Kidney (tissue), 22 donors: ENCODE measurements at places on chromosomes 12 and 14. TPM values are rescaled to one million over a fixed set of nuclear protein-coding genes. Genes with fewer than 3 reads are reported as not detected.

SLC10A1 gene
- not detected for total RNA-seq

LHX5 gene
- not detected for total RNA-seq

DNA sequence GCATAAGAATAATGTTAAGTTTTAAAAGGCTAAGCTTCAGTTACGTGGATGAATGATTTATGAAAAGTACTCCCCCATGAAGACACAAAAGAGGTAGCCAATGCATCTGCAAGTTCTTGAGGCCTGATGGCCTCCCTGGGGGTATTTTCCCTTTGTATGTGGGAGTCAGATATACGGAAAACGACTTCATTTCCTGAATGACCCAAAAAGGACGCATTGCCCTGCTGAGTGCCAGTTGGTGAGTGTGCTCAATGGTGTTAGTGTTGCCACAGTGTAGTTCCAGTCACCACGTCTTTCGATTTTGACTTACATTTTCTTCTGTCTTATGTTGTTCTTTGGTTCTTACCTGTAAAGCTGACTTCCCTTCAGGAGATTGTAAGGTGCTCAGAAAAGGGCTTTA lies 8.0 kb downstream of the ETV6 start:
- no peak for DNase-seq
- H3K27me3 ChIP-seq, result no peaks in the 10 kb centered on the region
- H3K36me3 ChIP-seq, result no peaks in the 10 kb centered on the region
- H3K4me1 ChIP-seq, result no peaks in the 10 kb centered on the region
- no peak overlapping the region for H3K27ac ChIP-seq
- H3K4me3 ChIP-seq, result no peak overlapping the region

- H3K27me3 ChIP-seq, result no peaks in the 10 kb centered on the region
- no peaks in the 10 kb centered on the region for H3K4me1 ChIP-seq
- H3K4me3 ChIP-seq, result no peak overlapping the region
- no peak for DNase-seq
- H3K27ac ChIP-seq, result no peak overlapping the region
Observed at GRCh38 chr12:127957001-127957660, 309.8 kb upstream of the TMEM132C start.

CACNA2D4 gene
- total RNA-seq, result 7.3 TPM

GRCh38 chr14:73745571-73746519 lies 31.7 kb upstream of the PNMA1 start:
- H3K4me3 ChIP-seq, result no peak overlapping the region
- no peak for DNase-seq
- H3K27ac ChIP-seq, result peak overlapping the region; percentile 90
- H3K36me3 ChIP-seq, result no peaks in the 10 kb centered on the region
- H3K4me1 ChIP-seq, result peaks cover 18% of the 10 kb centered on the region
- H3K27me3 ChIP-seq, result no peaks in the 10 kb centered on the region

GRCh38 chr14:95514131-95515079 lies 2.0 kb downstream of the SYNE3 start:
- H3K4me1 ChIP-seq, result peaks cover 3% of the 10 kb centered on the region
- no peak overlapping the region for H3K27ac ChIP-seq
- DNase-seq, result no peak

APOF gene
- total RNA-seq, result not detected

GRCh38 chr14:87785897-87786296 lies 207.1 kb downstream of the GALC start:
- DNase-seq, result no peak
- no peak overlapping the region for H3K4me3 ChIP-seq
- no peak overlapping the region for H3K27ac ChIP-seq
- no peaks in the 10 kb centered on the region for H3K36me3 ChIP-seq
- no peaks in the 10 kb centered on the region for H3K27me3 ChIP-seq
- no peaks in the 10 kb centered on the region for H3K4me1 ChIP-seq

DNA sequence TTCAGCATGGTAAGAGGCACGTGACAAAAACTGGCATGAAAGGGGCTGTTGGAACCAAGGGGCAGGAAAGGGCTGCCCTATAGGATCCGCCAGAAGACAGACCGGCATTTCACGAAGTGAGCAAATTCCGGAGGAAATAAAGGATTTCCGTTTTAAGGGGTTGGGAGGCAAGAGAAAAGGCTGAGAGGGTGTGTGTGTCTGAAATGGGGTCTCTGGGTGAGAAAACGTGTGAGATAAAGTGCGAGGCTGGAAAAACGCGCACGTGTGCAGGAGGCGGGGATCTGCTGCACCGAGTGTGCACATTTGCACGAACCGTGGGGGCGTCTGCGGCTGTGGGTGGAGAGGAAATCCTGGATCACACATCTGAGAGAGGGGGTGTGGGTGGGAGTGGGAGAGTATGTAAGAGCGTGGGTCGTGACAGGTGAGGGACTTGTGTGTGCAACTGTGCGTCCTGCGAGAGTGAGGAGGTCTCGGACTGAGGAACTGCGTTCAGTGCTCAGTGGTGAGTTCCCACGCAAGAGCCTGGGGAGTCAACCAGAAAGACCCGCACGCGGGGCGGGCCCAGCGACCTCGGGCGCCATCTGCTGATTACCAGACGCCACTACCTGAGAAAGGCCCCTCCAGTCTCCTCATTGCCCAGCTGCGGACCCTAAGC lies 37.0 kb upstream of the P2RX7 start:
- H3K27ac ChIP-seq, result no peak overlapping the region
- DNase-seq, result peak; percentile 88
- H3K4me3 ChIP-seq, result peak overlapping the region; percentile 30
- no peaks in the 10 kb centered on the region for H3K36me3 ChIP-seq

- H3K36me3 ChIP-seq, result no peaks in the 10 kb centered on the region
- H3K27me3 ChIP-seq, result no peaks in the 10 kb centered on the region
- no peak overlapping the region for H3K4me3 ChIP-seq
Observed at GRCh38 chr14:59236195-59236594, 47.7 kb downstream of the DAAM1 start.

DNA sequence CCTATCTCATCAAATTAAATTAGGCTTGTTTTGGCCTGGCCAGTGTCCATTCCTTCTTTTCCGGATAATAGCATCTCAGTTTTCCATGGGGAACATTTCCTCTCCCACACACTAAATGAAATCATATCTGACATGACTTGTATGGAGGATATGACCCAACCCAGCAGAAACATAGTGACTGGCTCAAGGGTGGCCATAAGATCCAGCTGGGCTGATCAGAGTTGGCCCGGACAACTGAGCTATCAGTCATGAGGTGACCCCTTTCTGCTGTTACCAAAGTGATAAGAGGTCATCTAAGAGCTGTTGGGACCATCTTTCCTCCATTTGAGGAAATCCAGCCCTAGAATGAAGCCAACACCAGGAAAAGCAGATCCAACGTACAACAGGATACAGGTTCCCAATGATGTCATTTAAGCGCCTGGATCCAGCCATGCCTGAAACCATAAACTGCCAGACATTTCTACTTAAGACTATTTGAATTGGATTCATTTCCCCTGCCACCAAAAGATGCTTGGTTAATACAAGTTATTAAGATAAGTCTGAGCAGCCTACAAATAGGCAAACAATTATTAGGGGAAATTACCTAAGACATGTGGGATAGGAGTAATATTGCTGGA lies 20.7 kb upstream of the NCOR2 start:
- no peak overlapping the region for H3K27ac ChIP-seq
- no peaks in the 10 kb centered on the region for H3K27me3 ChIP-seq
- no peaks in the 10 kb centered on the region for H3K4me1 ChIP-seq
- no peak for DNase-seq
- no peak overlapping the region for H3K4me3 ChIP-seq

DNA sequence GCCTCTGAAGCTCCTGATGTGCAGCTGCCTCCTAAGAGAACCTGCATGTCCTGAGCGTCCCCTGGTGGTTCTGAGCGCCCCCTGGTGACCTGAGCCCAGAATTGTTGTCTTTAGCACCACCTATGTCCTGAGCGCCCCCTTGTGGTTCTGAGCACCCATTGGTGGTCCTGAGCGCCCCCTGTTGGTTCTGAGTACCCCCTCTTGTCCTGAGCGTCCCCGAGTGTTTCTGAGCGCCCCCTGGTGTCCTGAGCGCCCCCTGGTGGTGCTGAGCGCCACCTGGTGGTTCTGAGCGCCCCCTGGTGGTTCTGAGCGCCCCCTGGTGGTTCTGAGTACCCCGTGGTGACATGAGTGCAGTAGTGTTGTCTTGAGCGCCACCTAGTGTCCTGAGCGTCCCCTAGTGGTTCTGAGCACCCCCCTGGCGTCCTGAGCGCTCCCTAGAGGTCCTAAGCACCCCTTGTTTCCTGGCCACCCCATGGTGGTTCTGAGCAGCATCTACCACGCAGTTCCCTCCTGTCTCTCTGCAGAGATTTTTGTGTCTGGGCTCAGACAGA lies 782.5 kb downstream of the TMEM121 start:
- no peak for DNase-seq
- H3K4me3 ChIP-seq, result no peak overlapping the region
- H3K4me1 ChIP-seq, result no peaks in the 10 kb centered on the region
- no peaks in the 10 kb centered on the region for H3K27me3 ChIP-seq

KRT85 gene
- total RNA-seq, result not detected

FAM90A1 gene
- total RNA-seq, result 0.54 TPM
